ENCODE measurements at places on chromosomes 11 and 22.

DNA sequence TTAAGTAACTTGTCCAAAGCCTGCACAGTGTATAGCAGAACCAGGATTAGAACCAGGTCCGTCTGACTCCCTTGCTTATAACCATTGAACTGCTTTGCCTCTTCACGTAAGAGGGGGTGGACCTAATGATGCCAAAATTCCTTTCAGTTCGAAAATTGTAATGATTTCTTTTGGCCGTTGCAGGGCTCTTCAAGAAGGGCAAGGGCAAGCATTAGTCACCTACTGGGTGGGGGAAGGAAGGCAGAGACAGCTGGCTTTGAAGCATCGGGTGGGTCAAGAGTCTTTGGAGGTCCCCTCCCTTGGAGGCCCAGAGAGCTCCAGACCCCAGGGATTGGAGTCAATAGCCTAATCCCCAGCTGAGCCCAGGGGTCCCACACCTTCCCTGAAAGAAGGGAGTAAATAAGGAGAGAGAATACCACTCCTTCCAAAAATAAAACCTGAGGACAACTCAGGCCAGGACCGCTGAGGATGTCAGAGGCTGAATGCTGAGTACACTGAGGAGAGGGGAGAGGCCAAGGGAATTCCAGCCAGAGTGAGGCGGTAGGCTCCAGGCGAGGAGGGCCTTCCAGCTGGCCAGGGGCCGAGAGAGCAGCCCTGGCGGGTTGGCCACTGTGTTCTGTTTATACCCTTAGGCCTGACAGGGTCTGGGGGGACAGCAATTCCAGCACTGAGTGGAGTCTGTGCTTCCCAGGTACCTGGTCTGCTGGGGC is 14.1 kb downstream of the CREB3L1 start:
- DNase-seq: no peak

DNA sequence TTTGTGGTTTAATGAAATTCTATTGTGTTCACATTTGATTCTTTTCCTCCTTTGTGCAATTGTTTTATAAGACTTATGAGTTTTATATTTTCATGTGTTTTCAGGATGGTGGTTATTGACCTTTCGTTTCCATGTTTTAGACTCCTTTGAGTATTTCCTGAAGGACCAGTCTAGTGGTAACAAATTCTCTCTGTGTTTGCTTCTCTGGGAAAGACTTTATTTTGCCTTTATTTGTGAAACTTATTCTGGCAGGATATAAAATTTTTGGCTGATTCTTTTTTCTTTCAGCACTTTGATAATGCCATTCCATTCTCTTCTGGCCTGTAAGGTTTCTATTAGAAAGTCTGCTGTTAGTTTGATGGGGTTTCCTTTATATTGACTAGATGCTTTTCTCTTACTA is 83.5 kb downstream of the ACER3 start:
- DNase-seq: no peak

- no peak for DNase-seq
Measured at GRCh38 chr22:50034126-50035081, 21.8 kb upstream of the IL17REL start.

- no peak for DNase-seq
Measured at GRCh38 chr22:22111983-22112382, 129.4 kb upstream of the TOP3B start.

GRCh38 chr11:1742371-1742770 is 8.0 kb downstream of the IFITM10 start:
- DNase-seq: no peak

- DNase-seq: peak; percentile 13
Measured at GRCh38 chr22:45064313-45065278, 54.8 kb upstream of the PHF21B start.

- no peak for DNase-seq
Measured at GRCh38 chr22:38069372-38070249, 12.4 kb downstream of the PICK1 start.

- DNase-seq: no peak
Measured at GRCh38 chr11:9750551-9750950, 86.7 kb downstream of the SWAP70 start.

GRCh38 chr22:50678651-50679521 is 6.3 kb downstream of the SHANK3 start:
- no peak for DNase-seq

GRCh38 chr11:92362989-92363388 is 138.4 kb downstream of the FAT3 start:
- DNase-seq: no peak

DNA sequence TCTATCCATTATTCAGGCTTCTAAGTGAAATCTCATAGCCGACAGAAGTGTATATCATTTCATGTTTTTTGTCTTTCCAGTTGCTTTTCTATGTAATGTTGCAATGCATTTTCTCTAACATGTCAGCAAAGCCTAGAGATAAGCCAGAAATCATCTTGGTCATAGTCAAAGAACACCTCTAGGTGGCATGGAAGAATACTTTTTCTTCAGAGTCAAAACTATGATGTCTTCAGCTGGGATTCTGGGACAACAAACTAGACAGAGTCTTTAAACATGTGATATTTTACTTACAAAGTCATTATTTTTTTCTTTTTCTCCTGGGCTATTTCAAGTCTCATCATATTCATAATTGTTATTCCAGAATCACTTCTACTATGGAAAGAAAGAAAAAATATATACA is 4.4 kb downstream of the GAS2 start:
- no peak for DNase-seq

DNA sequence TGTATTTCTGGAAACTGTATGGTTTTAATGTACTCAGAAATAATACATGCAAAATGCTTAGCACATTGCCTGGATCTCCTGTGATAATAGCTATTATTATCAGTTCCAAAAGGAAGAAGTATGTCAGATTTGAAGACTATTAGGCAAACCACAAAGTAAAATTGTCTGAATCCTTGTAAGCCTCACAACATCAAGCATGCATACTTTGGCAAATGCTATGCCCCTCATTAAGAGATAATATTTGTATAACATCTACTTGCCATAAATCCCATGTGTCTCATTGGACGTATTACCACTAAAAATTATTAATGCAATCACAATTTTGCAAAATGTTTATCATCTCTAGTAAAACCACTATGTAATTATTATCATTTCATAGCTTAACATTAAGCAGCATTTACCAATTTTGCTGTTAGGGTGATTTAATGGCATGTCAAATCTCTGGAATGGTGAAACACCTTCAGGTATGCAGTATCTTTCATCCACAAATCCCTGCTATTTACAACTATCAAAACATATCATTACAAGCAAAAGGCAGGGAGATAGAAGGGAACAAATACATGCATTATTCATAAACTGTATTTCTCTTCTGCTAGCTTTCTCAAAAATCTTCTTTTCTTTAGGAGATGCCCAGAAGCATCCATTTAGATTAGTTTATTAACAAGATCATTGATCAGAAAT is 974.6 kb upstream of the RAG2 start:
- DNase-seq: no peak

- DNase-seq: no peak
Measured at GRCh38 chr22:17337639-17338038, 31.6 kb upstream of the CECR2 start.

DNA sequence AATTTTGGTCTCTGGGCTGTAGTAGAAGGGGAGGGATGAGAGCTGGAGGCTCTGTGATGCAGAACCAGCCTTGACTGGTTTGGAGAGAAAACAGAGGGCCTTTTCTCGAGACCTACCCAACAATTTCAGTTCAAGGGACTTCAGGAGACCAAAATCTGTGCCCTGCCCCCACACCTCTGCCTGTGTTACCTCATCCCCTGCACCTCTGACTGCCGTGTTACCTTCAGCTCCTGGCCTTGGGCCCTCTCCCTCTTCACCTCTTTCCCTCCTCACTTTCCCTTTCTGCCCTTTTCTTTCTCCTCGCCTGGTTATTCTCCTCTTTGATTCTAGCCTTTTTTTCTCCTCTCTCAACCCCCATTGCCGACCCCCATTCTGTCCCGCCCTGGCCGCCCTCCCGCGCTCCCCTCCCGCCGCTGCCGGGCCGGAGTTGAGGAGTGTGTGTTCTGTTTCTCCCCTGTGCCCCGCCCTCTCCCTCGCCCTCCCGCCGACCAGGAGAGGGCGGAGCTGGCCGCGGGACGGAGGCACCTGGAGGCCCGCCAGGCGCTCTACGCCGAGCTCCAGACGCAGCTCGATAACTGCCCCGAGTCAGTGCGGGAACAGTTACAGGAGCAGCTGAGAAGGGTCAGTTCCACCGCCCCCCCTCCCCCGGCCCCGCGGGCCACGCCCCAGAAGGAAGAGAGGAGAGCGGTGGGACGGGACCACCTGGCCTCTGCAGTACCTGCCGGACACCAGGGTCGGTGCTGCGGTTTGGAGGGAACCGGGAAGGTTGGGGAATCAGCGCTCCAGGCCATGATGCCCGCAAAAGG is 27.2 kb downstream of the PHLDB1 start:
- DNase-seq: no peak

GRCh38 chr22:46067159-46068111 is 82.9 kb upstream of the PPARA start:
- DNase-seq: no peak

Data from activated T-cell treated with anti-CD3 and anti-CD28 coated beads for 4 hours (primary cell).